SK-N-SH treated with all-trans-retinoic acid at 6 μM for 48 hours (cell line): ENCODE measurements at places on chromosomes 11 and 22.

- ATAC-seq, result peak; percentile 89
Observed at GRCh38 chr11:40274017-40274416, 1185.4 kb downstream of the LRRC4C start.

- ATAC-seq, result no peak
Observed at GRCh38 chr11:3613998-3614741, 27.6 kb downstream of the ART5 start.

- no peak for ATAC-seq
Observed at GRCh38 chr11:29389793-29390192, 627.0 kb downstream of the KCNA4 start.

DNA sequence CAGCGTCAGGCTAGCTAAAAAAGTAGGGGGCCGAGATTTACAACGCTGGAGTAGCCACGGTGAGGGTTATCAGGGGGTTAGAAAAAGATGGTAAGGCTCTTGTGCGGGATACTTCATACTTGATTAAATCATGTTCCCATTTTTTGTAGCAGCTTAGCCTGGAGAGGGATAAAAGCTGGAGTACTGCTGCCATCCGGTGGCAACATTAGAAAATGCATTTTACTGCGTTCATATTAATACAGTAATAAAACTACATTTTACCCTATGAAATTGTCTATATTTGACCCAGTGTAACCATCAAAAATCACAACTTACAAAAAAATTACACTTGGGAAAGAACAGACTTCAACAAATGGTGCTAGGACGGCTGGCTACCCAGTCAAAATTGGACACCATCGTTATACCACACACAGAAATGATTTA is 17.3 kb downstream of the RPUSD4 start:
- ATAC-seq, result peak; percentile 93

GRCh38 chr11:36002796-36003195 is 58.9 kb downstream of the LDLRAD3 start:
- ATAC-seq, result no peak

DNA sequence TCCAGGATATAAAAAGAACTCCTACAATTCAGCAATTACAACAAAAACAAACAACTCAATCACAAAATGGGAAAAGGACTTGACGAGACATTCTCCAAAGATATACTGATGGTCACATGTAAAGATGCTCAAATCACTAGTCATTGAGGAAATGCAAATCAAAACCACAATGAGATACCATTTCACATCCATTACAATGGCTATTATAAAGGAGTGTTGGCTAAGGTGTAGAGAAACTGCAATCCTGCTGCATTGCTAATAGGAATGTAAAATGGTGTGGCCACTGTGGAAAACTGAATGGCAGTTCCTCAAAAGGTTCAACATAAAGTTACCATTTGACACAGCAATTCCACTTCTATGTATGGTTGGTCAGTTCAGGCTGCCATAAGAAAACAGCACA is 11.8 kb upstream of the TBCEL start:
- no peak for ATAC-seq

GRCh38 chr22:45224331-45224730 is 16.4 kb downstream of the KIAA0930 start:
- no peak for ATAC-seq

GRCh38 chr11:2164861-2165555 is 4.0 kb upstream of the INS start:
- no peak for ATAC-seq

- ATAC-seq, result no peak
Observed at GRCh38 chr22:43434275-43434927, 22.6 kb downstream of the MPPED1 start.
